ENCODE measurements at places on chromosomes 7 and 10. TPM values are rescaled to one million over a fixed set of nuclear protein-coding genes. Genes with fewer than 3 reads are reported as not detected.

The TMUB1 gene
- polyA plus RNA-seq, result 53.5 TPM

The WDR86 gene
- polyA plus RNA-seq, result 1.5 TPM

The PAOX gene
- 59.6 TPM for polyA plus RNA-seq

The HECTD2 gene
- 1.8 TPM for polyA plus RNA-seq

The CLIP2 gene
- 1.2 TPM for polyA plus RNA-seq

The SEMA3C gene
- polyA plus RNA-seq, result not detected

- peaks cover 21% of the 10 kb centered on the region for H3K36me3 ChIP-seq
- no peak overlapping the region for H3K27ac ChIP-seq
- H3K27me3 ChIP-seq, result no peaks in the 10 kb centered on the region
- DNase-seq, result no peak
- H3K4me3 ChIP-seq, result no peak overlapping the region
Observed at GRCh38 chr7:157358753-157359096, 21.9 kb downstream of the DNAJB6 start.

GRCh38 chr10:74755273-74755672 is 71.1 kb upstream of the KAT6B start:
- DNase-seq, result no peak
- H3K36me3 ChIP-seq, result no peaks in the 10 kb centered on the region
- no peaks in the 10 kb centered on the region for H3K27me3 ChIP-seq
- H3K27ac ChIP-seq, result no peak overlapping the region
- H3K4me1 ChIP-seq, result no peaks in the 10 kb centered on the region

- H3K4me1 ChIP-seq, result no peaks in the 10 kb centered on the region
- no peak overlapping the region for H3K4me3 ChIP-seq
- no peaks in the 10 kb centered on the region for H3K36me3 ChIP-seq
- H3K27ac ChIP-seq, result no peak overlapping the region
- DNase-seq, result no peak
Observed at GRCh38 chr7:131667699-131668098, 111.3 kb upstream of the PODXL start.
